Caki2 (cell line): ENCODE measurements at places on chromosomes 5 and 9. TPM values are rescaled to one million over a fixed set of nuclear protein-coding genes. Genes with fewer than 3 reads are reported as not detected.

DNA sequence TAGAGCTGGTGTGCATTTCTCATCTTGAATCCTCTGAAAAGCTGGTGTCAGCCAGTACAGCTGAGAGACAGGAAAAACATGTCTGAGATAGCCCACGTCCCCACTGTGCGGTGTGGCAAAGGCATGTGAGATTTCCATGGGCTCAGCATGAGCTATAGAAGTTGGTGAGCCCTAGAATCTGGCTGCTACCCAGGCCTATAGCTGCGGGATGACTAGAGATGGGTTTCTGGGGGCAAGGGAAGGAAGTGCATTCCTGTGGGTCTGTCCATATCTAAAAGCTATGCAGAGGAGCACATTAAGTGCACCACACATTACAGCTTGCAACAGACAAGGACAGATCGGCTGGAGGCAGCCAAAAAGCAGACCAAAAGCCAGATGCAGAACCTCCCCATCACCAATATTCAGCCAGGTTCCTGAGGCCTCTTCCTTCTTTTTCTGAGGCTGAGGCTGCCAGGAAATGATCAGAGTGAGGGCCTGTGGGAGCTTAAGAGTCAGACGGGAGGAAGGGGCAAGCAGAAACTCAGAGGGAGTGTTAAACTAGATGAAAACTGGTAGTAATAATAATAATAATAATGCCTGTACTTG lies 55.8 kb upstream of the RANBP3L start:
- no peak for DNase-seq

GRCh38 chr5:135565266-135565665 lies 13.5 kb downstream of the CXCL14 start:
- no peak for DNase-seq

GRCh38 chr9:68714416-68715180 lies 9.6 kb downstream of the PIP5K1B start:
- DNase-seq: no peak

GRCh38 chr5:83914662-83915418 lies 194.2 kb upstream of the HAPLN1 start:
- no peak for DNase-seq

GRCh38 chr5:98110791-98111190 lies 662.7 kb upstream of the RGMB start:
- no peak for DNase-seq

The SV2C gene
- total RNA-seq: not detected in 2 replicates

The NR3C1 gene
- 11.9 and 13.8 TPM in 2 replicates for total RNA-seq

The TAS2R1 gene
- not detected in 2 replicates for total RNA-seq

The IL7R gene
- total RNA-seq: 0.07 TPM in 1 of 2 replicates, not detected in the other
